ENCODE measurements at places on chromosomes 4 and X.

GRCh38 chr4:111770514-111770913 is 374.7 kb upstream of the FAM241A start:
- no peak for DNase-seq

DNA sequence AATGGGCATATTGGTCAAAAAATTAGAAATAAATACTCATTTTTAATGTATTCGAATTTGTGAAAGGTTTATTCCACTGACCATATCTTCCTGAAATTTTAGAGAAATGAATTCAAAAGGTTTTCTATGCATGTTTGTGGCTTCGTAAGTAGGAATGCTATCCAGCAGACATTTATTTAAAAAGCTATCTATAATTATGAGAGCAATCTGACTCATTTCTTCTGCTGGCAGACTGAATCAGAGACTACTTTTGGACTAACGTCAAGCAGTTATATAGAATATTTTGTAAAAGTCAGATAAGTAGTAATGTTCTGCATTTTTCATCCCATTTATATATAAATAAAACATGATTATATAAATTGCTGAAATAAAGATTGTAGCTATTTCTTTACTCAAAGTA is 125.0 kb downstream of the SPCS3 start:
- no peak for DNase-seq

DNA sequence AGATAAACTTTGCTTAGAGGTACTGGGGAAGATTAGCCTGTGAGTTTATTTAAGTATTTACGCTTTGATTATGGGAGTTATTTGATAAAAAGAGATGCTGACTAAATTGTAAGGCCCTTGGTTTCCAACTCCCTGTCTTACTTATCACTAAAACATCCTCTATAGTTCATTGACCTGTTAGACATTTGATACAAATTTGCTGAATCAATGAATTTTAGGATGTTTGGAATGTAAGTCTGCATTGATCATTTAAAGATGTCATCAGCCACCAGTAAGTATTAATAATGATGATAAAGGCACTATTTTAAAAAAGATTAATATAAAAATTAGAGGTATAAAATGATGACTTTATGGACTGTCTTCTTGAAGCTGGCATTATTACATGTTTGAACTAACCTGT is 340.6 kb downstream of the SPRY1 start:
- DNase-seq: no peak

- DNase-seq: no peak
These were observed 83.8 kb upstream of the MAML3 start for GRCh38 chr4:140237616-140238350.

GRCh38 chrX:13387666-13388494 is 68.0 kb upstream of the ATXN3L start:
- no peak for DNase-seq

- no peak for DNase-seq
These were observed 6.6 kb downstream of the FBXL5 start for GRCh38 chr4:15648600-15648999.

DNA sequence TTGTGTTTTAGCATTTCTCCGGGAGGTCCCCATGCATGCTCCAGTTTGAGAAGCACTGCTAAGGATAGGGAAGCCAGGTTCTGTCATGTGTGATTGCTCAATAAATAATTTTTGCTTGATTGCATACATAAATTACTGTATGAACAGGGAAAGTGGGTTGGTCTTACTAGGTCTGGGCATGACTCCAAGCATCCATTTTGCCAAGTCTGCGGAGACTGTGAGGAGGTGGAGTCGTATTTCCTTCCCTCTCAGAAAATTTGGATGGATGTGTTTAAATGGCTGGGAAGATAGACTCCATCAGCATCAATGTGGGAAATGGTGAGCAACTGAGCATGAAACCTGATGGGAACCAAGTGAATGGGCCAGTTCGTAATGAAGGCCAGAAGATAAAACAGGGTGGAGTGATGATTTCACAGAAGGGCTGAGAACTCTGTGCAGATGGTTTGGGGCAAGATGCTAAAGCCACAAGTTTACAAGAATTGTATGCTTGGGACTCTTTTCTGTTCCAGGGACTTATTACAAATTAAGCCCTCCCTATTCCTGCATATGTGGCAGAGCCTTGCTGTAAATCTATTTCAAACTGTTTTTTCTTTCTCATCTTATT is 84.1 kb downstream of the NHS start:
- DNase-seq: no peak

GRCh38 chrX:135453381-135453780 is 31.6 kb downstream of the SMIM10L2A start:
- no peak for DNase-seq

- no peak for DNase-seq
These were observed 3.4 kb upstream of the FAM9B start for GRCh38 chrX:9037296-9037695.

DNA sequence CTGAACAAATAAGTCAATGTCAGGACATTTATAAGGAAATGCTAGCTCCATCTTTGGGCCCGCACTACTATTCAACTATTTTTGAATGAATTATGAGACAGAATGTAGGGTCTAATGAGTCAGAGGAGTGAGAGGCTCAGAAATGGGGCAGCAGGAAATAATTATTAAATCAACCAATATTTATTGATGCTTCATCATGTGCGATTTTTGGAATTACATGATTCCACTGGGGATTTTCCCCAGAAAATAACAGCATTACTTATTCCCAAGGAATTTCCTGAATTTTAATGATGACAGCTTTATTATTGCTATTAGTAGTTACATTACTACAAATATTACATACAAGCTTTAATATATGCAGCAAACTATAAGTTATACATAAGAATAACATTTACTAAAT is 49.3 kb upstream of the PHF8 start:
- DNase-seq: no peak

GRCh38 chrX:73851014-73852009 is 288.3 kb downstream of the CHIC1 start:
- DNase-seq: peak; percentile 48

DNA sequence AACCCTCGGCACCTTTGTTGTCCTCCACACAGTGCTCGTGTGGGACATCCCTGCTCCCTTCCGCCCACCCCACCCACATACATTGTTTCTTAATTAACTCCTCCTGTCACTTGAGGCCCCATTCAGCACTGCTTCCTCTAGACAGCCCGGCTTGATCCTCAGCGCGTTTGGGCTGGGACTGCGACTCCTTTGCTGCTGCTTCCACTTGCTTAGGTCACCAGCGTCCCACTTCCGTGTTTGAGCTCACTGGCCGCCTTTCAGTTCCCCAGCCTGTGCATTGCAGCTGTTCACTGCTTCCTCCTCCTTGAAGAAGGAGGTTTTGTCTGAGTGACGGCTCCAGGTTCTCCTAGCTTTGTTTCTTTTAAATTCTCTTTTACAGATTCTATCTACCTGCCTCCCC is 16.1 kb downstream of the RNF4 start:
- DNase-seq: no peak

DNA sequence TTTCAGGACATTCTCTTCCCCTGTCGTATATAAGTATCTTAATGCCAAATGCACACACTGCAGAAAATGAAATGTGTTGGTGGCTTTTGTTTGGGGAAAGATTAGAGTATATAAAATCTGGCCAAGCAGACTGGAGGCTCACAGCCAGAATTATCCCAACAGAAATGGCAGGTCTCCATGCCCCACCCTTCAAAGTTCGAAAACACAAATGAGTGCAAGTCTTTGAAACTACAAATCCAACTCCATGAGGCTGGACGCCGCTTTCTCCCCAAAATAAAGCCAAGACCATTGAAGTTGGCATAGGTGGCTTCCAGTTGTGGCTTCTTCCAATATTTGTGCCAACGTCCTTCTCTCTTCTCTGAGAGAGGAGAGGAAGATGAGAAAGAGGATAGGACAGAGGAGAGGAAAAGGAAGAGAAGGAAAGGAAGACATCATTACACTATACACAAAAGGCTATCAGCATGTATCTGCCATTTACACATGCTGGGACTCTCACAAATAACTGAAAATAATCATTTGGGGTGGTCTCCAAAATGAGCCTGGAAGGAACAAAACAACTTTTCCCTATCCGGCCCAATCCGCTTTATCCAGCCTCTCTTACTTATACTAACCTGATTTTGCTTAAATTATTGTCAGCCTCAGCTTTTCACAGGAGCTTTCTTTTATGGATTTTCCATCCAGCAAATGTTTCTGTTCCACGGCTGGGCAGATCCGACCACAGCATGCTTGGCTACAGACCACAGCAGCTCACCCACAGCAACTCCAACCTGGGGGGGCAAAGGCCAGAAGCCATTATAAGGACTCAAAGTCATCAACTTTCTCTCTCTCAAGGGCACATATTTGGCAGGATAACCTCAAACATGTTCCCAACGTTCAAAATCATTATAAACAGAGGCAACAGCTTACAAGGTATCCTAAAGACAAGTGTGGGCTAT is 71.7 kb downstream of the APBB2 start:
- no peak for DNase-seq

DNA sequence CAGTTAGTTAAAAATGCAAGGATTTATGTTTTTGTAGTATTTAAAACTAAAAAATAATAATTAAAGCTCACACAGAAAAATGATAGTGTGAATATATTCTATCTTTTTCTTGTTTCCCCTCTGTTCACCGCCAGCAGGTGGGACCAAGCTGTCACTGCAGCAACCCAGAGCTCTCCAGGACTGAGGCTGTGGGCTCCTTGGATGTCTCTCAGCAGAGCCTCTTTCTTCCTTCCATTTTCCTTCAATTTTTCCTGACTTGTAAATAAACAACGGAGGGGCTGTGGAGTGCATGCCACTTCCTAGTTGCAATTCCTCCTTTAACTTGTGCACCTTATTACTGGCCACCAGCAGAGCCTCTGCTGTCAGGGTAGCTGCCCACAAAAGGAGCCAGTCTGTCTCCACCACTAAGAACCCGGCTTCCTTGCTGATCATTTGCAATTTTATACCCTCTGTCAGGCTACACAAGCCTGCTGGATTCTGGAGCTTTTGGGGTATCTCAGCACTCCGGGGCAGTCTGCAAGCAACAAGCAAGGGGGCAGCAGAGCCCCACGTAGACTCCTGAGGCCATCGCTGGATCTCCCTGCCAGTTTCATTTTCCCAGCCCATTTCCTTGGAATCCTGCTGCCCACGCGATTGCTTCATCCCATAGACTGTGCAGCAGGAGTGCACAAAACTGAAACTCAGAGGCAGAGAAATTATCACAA is 1467.4 kb downstream of the C4orf33 start:
- DNase-seq: no peak

DNA sequence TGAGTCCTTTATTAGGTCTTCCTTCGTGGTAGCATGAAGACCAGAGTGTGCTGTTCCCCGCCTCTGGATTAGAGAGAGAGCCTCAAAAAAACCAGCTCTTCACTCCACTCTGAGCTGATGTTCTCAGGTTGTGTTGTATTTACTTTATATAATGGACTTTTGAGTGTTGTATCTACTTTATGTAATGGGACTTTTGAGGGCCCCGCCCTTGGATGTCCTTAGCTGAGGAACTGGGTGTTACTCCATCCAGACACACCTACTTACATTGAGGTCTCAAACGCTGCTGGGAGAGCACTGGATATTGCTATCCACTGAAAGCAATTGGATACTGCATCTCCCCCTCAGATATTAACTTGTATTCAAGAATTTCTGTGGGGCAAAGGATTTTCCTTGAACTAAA is 28.2 kb downstream of the ATP8A1 start:
- no peak for DNase-seq

DNA sequence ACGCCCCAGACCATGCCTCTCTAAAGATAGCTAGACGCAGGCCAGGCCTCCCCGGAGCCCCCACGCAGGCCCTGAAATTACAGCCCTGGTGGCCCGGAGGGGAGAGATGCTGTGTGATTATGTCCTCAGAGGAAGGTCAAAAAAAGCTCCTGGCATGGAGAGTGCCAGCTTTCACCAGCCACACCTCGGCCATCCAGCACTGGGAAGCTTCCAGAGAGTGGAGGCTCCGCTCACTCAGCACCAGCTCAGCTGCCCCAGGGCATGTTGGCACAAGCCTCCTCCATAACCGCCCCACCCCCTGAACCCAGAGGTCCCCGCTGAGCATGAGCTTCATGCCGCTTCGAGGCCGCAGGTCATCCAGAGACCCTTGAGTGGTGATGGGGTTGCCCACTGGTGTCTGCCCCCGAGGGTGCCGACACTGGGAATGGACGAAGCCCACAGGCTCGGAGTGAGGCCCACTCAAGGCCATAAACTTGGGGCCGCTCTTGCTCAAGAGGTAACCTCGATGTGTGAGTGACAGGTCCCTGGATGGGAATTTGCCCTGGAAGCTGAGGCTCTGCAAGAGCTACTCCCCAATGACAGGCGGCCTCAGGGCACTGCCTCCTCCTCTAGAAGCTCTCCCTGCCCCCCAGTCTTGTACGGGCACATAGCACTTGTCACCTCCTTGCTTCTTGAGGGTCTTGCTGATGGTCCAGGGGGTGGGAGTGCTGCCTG is 4.4 kb upstream of the BGN start:
- DNase-seq: no peak

DNA sequence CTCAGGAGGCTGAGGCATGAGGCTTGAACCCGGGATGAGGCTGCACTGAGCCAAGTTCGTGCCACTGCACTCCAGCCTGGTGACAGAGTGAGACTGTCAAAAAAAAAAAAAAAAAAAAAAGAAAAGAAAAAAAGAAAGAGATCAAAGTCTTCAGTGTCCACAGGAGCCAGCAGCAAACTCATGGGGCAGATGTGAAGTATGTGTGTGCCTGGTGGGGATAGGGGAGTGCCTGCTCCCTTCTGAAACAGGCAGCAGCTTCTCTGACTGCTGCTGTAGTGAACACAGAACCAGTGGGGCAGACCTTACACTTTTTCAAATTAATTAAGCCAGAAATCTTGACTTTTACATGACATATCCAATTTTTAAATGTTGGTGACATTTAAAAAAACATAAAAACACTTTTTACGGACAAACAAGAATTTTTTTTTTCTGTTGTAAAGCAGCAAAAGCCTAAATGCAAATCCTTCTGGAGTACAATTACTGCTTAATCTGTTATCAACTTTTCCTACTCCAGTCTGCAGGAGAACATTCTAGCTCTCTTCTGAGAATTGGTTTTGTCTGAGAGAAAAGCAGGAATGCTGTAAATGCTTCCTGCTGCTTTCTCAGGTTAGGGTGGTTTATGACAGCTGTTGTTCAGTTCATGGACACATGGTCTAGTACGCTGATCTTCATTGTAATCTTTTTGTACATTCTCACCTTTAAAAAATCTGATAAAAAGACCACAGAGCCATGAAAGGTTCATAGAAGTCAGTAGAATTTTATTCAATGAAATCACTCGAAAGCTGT is 311.1 kb downstream of the CAMK2D start:
- no peak for DNase-seq

DNA sequence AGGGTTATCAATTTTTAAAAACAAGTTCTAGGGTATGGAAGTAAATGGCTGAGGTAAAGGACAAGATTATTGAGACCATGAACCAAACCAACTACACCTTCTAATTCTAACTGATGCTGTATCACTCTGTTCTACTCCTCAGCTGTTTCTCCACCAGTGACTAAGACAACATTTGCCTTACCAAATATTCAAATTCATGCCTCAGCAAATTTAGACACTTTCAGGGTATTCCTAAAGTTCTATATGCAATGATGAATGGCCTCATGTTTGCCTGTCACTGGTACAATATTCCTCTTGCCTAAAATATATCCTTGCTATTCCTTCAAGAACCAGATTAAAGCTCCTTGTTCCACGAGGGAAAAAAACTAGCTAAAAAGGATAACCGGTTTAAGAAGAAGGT is 5.0 kb downstream of the RPL9 start:
- no peak for DNase-seq

GRCh38 chr4:88753658-88754571 is 56.3 kb upstream of the NAP1L5 start:
- DNase-seq: no peak

- no peak for DNase-seq
These were observed 201.6 kb downstream of the CPE start for GRCh38 chr4:165580351-165580905.

- DNase-seq: no peak
These were observed 94.1 kb upstream of the ACSL4 start for GRCh38 chrX:109826954-109827708.

GRCh38 chr4:91826186-91826585 is 477.6 kb upstream of the GRID2 start:
- DNase-seq: no peak

Data from cerebellar nuclear complex (tissue), 1 donor.